ENCODE measurements at places on chromosomes 16 and 17.

- DNase-seq = no peak
These were observed 63.8 kb upstream of the GPRC5B start for GRCh38 chr16:19948186-19949104.

GRCh38 chr17:62637809-62638208 lies 10.3 kb downstream of the MRC2 start:
- DNase-seq = no peak

DNA sequence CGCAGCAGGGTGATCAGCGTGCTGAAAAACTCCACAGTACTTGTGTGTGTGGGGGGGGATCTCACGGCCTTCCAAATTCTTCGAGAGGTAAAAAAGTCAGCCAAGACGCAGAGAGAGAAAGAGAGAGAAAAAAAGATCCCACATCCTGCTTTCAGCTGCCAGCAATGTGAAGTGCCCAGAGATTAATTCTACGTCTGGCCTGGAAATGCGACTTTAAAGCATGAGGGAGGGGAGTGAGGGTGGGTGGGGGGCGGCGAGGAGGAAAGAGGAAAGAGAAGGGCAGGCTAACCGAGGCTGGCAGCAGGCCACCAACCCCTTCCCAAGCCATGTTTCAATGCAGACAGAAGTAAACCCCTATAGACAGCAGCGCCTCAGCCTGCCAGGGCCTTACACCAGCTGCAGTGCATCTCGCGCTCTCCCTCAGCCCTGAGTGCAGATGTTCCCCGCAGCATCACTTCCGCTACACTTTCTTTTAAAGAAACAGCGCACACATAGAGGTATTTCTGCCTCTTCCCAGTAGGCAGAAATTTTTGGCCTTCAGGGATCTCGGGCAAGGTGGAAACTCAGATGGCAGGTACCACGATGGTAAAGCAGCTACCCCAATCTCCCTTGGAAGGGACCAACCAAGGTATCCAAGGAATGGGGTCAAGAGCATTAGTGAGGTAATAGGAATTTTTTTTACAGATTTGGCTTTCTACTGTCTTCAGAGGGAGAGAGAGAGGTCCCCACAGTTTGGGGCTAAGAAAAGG lies 87.8 kb downstream of the SMG6 start:
- DNase-seq = no peak

DNA sequence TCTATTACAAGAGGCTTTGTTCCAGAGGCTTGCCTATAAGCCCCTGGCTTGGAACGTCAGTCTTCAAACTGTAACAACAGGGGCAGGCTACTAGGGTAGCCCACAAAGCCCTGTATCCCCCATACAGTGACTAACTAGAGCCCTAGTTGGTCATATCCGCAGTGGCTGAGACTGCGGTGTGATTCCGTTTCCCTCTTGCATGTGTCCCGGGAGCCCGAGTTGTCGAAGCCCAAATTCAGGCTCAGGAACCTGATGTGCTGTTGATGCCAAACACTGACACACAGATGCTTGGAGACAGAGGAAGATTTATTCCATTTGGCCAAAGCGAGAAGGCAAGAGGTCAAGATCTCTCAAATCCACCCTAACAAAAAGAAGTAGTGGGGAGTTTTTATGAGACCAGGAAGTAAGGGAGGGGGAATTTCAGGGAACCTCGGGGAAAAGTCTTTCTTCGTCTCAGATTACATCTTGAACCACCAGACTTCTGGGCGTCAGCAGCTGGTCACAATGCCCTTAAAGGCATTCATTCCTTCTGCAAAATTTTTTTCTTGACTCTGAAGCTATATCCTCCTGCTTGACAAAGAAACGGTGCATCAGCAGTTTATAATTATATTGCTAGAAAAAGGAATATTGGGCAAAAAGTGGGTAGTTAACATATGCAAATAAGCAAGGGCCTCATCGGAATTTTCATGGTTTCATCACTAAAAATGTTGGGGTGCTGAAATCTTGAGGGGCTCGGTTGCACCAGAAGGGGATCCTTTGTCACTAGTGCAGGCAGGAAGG lies 879 bp downstream of the SLFN5 start:
- DNase-seq = peak; percentile 94

- no peak for DNase-seq
These were observed 181.2 kb upstream of the COX10 start for GRCh38 chr17:13888056-13888609.

- no peak for DNase-seq
These were observed 34.9 kb downstream of the BCO1 start for GRCh38 chr16:81273223-81273950.

DNA sequence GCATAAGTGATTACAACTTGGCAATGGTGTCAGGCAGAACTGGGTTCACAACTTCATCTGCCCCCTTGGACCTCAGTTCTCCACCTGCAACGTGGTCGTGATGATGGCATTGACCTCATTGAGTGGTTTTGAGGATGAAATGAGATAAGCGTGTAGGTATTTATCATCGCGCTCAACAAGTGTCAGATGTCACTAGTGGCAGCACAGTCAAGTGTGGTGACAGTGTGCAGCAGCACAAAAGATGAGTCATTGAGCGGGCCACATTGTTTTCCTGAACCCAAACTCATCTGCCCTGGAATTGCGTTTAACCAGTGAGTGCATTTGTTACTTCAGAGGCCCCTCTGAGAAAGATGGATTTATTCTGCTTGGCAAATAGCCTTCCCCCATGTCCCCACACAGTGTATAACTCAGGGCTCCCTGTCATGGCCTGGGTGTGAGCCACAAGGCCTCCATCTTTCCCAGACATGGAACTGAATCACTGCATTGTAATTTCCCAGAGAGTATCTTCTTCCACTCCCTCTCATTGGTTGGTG lies 20.9 kb downstream of the IRX3 start:
- DNase-seq = no peak

GRCh38 chr17:35374766-35375344 lies 1.4 kb upstream of the SLFN11 start:
- no peak for DNase-seq

DNA sequence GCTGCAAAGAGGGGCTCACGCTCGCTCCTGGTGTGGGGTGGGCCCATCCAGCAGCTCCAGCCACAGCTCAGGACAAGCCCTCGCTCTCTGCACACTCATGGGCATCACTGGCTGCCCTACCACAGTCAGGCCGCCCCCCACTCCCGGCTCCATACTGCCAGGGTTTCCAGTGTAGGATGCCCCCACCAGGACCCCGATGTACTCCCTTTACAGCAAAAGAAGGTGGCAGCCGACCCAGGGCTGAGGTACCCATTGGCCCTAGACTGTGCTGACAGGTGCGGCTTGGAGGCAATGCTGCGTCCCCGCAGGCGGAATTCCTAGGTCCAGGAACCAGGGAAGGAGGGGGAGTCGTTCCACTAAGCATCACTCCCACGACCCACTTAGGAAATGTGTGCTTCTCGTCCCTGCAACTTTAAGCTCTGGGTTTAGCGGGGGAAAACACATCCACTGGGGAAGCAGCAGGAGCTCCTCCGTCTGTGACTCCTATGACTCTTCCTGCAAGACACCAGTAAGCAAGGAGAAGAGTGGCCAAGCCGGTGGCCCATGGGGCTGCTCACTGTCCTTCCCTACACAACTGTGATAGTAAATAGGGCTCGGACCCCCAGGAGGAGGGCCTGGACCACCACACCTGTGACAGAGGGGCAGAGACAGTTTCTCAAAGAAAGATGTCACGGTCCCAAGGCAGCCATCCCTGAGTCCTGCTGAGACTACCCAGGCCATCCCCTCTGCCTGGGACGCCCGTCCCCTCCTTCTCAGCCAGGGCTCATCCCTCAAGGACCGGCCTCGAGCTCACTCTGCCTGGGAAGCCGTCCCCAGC lies 13.1 kb downstream of the CORO7 start:
- DNase-seq = no peak

DNA sequence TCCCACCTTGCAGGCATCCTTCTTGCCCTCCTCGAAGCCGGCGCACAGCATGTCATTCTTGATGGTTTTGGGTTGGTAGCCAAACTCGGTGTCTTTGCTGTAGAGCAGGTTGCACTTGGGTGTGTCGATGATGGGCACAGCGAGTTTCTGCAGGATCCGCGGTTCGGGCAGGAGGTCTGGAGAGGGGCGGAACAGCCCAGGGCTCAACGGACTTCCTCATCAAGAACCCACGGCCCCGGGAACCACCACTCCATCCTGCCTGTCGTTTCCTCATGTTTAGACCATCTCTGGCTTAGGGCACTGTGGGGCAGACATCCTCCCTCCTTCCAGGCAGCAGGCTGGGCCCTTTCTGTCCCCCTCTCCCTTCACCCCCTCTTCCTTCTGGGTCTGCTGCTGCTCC lies 6.5 kb downstream of the PRSS27 start:
- no peak for DNase-seq

DNA sequence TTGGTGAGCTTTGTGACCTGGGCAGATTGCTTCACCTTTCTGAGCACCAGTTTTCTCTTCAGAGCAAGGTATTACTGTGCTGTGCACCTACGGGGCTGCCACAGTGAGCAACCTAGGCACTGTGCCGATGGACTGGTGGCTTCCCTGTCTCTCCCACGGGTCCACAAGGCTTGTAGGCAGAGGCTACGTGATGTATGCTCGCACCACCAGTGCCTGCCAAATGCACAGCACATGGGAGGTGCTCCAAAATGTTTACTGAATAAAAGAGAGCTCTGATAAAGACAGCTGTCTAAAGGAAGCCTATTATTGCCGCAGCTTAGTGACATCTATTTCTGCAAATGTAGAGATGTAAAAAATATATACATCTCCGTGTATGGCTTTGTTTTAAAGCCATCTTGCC lies 139.2 kb downstream of the CDK5R1 start:
- no peak for DNase-seq

Measured in esophagus muscularis mucosa (tissue), 4 donors.